ENCODE measurements at places on chromosomes 2 and 18. TPM values are rescaled to one million over a fixed set of nuclear protein-coding genes. Genes with fewer than 3 reads are reported as not detected.

- DNase-seq = no peak
Measured at GRCh38 chr2:203678971-203679370, 27.5 kb upstream of the CD28 start.

- DNase-seq = peak; percentile 18
Measured at GRCh38 chr2:215428060-215428910, 7.6 kb downstream of the FN1 start.

GRCh38 chr2:223914324-223914723 lies 30.8 kb downstream of the WDFY1 start:
- DNase-seq = peak; percentile 89

GRCh38 chr18:6219116-6219717 lies 195.5 kb downstream of the L3MBTL4 start:
- peak; percentile 27 for DNase-seq

DNA sequence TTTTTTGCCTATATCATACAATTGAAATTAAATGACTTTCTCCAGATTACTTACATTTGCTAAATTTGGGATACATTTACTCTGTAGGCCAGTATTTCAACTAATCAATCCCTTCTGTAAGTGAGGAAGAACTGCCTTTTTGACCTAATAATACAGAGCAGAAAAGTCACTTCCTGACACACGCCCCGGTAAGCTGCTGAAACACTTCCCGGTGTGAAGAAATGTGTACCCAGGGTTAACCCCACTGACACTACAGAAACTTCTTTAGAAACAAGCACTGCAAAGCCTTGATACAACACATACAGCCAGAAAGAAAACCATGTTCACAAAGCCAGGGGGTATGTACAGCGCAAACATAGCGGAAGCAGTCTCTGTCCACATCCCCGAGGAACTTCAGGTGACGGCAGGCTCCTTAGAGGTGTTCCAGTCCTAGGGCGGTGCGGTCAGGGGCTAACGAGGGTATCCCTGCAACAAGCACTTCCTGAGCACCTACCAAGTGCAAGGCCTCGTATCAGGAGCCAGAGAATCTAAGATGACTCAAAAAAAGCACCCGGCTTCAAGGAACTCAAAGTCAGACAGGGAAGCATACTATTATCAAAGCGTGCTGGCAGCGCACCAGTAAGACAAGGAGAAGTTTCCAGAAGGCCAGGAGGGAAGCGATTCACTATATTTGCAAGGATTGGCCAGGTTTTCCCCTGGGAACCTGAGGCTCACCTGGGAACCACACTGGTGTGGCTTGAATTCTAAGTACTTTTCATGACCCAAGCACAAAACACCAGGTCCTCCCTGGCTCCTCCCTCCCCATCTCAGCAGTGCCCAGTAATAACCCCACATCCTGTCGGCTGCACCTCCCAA lies 46.6 kb downstream of the ZNF516 start:
- DNase-seq = no peak

DNA sequence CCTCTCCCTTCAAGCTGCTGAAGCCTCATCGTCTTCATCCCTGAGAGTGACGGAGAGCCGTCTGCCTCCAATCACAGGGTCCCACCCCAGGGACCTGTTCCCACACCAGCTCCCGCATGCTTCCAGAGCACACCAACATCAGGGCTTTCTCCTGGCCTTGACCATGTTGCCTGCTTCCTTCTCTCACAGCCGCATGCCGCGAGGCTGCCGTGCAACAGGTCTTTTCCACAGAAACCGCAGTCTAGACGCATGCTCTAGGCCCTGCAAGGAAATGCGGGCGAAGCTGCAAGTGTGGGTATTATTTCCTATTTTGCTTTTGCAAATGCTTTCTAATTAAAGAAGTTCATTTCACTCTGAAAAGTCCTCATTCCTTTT lies 277.8 kb downstream of the EIPR1 start:
- DNase-seq = no peak

DNA sequence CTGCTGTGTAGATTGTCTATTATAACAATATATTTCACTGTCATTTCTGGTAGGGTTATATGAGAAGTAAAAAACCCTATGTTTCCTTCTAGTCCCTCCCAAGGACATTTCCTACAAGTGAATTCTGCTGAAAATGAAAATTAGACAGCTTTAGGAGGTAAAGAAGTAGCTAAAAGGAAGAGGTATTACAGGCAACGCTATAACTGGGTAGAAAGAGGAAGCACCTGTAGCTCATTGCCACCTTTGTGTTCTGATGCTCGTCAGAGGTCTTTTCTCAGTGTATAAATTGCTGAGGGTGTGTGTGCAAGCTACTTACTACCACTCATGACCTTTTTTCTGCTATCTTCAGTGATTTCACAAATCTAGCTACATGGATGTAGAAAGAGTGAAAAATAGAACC lies 1.4 kb downstream of the DNAJC10 start:
- DNase-seq = no peak

DNA sequence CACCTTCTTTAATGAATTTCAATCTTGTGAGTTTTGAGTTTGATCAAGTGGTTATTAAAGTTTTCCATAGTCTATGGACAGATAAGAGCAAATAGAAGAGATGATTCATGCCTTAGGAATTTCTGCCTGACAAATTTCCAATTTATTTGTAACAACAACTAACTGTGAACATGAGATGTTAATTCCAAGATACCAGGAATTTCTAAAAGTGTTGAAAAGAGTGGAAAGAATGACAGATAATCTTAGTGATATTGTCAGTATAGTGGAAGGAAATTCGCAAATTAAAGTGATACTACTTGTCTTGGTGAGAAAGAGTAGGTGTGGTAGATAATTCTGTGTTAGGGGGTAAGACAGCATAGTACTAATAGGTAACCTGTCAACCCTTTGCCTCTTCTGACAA lies 82.4 kb downstream of the AGPS start:
- peak; percentile 42 for DNase-seq

GRCh38 chr2:195575016-195575415 lies 82.0 kb upstream of the SLC39A10 start:
- peak; percentile 64 for DNase-seq

- DNase-seq = peak; percentile 55
Measured at GRCh38 chr2:101349893-101350662, 37.2 kb downstream of the CREG2 start.

DNA sequence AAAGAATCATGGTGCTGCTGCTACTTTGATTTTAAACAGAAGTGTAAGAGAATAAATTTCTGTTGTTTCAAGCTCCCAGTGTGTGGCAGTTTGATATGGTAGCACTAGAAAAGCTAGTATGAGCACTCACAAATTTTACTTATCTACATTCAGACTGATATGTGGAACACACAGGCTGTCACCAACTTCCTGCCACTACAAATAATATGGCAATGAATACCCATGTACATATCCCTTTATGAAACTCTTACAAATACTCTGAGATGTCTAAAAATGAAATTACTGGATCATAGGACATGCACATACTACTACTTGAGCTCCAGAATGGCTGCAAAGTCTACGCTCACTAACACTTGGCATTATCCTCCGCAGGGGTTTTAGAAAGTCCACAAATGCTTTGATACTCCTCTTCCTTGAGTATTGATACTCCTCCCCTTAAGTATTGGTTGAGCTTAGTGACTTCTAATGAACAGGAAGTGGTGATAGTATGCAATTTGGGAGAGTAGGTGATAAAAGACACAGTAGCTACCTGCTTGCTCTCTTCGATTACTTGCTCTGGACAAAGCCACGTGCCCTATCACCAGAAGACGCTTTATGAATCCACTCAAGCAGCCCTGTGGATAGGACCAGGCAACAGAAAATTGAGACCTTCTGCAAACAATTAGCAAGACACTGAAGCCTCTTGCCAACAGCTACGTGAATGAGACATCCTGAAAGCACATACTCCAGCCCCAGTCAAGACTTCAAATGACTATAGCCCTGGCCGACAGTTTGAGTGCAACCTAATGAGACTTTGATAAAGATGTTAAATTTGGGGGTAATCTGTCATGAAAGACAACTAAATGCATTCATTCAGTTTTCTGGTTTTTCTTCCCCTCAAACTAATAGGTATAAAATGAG lies 35.4 kb downstream of the FBXO11 start:
- no peak for DNase-seq

VWA3B gene
- total RNA-seq = not detected

ACTG2 gene
- total RNA-seq = 59.6 TPM

RUFY4 gene
- not detected for total RNA-seq

MOGAT1 gene
- not detected for total RNA-seq

SPEG gene
- total RNA-seq = 48.8 TPM

GPAT2 gene
- total RNA-seq = 1.9 TPM

SKA1 gene
- total RNA-seq = 13.4 TPM
